ENCODE measurements at places on chromosomes 7 and 10. TPM values are rescaled to one million over a fixed set of nuclear protein-coding genes. Genes with fewer than 3 reads are reported as not detected.

Gene ATAD1
- 26.3 TPM for total RNA-seq

Gene LHFPL3
- not detected for total RNA-seq

Gene PVRIG
- total RNA-seq: 1.1 TPM

Gene SPAM1
- total RNA-seq: not detected

Gene IL2RA
- total RNA-seq: not detected

Gene NRG3
- not detected for total RNA-seq

Gene OR2A42
- total RNA-seq: not detected

DNA sequence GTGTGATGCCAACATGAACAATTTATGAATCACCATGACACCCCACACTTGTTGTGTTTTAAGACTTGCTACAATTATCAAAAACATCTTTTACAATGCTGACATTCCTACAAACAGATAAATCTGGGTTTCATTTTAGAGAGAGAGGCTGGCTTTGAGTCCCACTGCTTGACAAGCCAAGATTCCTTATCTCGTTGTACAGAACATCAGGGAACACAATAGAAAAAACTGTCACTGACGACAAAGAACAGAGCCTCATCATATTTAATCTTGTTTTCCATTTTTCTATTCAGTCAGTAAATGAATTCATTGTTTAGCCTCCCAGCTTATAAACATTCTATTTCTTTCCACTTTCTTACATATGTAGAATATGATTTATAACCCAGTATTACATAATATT, 461.6 kb upstream of the VSTM2A start:
- no peak for DNase-seq

- DNase-seq: no peak
These were observed 31.3 kb upstream of the GDI2 start for GRCh38 chr10:5844345-5845055.

DNA sequence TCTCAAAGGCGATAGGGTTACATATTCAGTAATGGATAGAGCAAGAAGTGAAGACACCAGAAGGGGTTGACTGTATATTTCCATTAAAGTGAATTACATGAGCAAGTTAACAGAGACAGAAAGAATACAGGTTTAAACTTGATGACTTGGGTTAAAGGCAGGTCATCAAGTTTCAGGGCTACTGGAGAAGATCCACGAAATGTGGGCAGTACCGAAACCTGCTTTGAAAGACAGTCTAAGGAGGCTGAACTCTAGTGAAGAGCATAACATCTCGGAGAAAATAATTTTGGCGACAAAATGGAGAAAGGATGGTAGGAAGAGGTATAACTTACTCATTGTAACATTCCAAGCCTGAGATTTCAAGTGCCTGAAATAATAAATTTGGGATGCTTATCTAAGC, 26.6 kb upstream of the PLXDC2 start:
- DNase-seq: no peak

GRCh38 chr10:541750-542371, 147.6 kb downstream of the DIP2C start:
- DNase-seq: no peak

DNA sequence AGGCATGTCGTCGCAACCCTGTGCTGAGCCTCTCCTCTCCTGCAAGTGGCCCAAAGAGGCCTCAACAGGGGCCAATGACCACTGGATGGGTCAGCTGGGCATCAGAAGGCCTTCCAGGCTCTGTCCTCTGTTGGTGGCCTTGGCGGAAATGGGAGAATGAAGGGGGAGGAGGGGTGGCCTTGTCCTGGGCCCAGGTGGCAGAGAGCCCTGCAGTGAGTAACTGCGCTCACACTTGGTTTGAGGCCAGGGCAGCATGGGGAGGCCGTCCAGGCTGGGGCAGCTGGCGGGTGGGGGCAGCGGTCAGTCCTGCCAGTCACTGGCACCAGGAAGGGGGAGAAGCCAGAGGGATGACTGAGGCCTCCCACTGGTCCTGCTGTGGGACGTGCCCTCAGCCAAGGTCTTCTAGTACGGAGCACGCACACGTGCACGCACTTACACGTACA, 59.8 kb downstream of the LHPP start:
- no peak for DNase-seq

DNA sequence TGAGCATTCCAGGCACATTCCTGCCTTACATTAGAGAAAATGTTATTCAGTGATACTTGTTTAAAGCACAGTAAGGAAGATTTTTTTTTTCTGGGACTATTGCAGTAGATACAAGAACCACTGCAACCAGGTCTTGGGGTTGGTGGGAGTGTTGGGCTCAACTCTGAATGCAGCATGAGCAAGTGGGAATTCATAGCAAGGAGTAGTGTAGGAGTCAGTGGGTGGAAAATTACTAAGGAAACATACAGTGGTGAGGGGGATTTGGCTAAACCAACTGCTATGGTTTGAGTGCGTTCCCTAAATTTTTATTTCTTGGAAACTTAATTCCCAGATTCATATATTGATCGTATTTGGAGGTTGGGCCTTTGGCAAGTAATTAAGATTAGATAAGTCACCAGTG, 22.4 kb downstream of the WAC start:
- DNase-seq: no peak

DNA sequence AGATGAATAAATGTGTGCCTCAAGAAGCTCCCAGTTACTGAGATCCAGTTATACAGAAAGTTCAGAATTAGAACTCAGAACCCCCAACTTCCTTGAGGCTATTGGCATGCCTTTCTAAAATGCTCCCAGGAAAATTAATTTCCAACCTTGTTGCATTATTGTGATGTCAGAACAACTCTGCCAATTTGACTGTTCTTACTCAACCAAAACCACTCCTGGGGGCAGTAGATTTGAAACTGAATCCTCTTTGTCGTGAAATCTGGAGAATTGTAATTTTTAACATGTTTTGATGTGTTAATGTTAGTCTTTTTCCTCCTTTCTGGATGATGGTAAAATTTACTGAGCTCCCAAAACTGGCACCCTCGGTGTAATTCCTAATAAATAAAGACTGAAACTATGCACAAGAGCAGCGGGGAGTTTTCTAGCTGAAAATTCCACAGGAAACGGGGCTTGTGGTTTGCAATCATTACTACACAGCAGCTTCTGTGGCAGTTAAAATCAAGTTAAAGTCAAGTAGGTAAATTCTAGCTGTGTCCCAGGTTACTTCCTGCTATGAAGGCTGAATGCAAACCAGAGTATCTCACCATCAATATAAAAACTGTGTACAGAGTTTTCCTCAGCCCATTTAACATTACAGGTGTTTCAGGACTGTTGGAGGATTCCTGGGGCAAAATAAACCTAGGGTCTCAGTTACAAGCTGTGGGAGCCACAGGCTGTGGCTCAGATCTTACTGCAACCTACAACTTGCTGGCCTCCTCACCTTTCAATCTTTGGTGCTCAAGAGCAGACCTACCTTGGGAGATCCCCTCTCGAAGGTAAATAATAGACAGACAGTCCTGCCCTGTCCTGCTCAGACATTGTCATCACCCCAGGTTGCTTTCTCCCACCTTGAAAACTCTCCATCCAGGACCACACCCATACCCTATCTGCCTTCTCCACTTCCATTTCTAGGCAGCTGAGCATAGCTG, 156.3 kb upstream of the KMT2E start:
- no peak for DNase-seq

- DNase-seq: no peak
These were observed 80.7 kb upstream of the CXCL12 start for GRCh38 chr10:44465401-44466115.

GRCh38 chr7:45469103-45469502, 105.1 kb upstream of the ADCY1 start:
- no peak for DNase-seq

DNA sequence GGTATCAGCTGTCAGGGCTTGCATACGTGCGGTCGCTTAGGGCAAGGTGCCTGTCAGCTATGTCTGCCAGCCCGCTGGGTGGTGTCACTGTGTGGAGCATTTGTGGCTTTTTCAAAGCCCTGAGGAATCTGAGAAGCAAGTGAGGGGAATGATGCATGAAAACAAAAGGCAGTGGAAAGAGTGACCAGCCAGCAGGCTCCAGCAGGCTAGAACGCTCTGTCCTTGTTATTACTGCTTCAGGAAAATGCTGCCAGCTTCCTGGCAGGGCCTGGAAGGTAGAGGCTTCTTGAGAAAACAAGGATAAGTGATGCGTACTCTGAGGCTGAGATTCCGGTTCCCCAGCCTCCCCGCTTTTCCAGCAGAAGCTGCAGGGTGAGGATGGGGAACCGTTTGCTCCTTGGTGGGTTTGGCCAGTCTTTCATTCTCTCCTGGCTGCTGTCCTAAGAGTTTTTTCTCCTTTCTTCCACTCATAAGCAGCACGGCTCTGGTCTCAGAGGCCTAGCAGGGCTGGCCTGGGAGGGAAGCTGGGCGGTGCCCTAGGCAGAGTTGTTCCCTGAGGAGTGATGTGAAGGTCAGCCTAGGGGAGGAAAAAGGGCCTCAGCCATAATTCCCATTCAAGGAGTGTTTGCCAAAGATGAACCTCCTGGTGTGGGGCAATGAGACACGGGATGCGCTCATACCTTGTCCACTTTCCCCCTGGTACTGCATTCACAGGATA, 42.8 kb upstream of the MKLN1 start:
- DNase-seq: no peak

- no peak for DNase-seq
These were observed 57.1 kb downstream of the AOAH start for GRCh38 chr7:36667007-36667745.

DNA sequence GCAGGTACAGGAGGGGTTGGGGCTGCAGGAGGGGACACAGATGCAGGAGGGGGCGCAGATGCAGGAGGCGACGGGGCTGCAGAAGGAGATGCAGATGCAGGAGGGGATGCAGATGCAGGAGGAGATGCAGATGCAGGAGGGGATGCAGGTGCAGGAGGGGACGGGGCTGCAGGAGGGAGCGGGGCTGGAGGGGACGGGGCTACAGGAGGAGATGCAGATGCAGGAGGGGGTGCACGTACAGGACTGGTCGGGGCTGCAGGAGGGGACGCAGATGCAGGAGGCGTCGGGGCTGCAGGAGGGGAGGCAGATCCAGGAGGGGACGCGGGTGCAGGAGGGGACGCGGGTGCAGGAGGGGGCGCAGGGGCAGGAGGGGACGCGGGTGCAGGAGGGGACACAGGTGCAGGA, 66.5 kb downstream of the VWA2 start:
- no peak for DNase-seq

DNA sequence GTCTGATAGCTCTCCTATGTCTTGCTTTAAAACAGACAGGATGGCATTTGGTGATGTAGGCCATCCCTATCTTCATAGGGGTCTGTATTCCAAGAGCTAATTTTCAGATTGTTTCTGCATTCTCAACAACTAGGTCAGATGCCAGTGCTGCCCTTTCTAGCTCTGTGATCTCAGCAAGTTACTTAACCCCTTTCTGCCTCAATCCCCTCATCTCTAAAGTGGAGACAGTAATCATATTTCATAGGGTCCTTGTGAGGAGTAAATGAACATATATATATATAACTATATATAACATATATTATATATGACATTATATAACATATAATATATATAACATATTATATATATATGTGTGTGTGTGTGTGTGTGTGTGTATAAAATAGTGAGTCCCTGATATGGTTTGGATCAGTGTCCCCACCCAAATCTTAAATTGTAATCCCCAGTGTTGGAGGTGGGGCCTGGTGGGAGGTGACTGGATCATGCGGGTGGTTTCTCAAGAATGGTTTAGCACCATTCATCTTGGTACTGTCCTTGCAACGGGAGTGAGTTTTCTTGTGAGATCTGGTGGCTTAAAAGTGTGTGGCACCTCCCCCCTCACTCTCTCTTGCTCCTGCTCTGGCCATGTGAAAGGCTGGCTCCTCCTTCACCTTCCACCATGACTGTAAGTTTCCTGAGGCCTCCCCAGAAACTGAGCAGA, 45.2 kb downstream of the HIPK2 start:
- no peak for DNase-seq

DNA sequence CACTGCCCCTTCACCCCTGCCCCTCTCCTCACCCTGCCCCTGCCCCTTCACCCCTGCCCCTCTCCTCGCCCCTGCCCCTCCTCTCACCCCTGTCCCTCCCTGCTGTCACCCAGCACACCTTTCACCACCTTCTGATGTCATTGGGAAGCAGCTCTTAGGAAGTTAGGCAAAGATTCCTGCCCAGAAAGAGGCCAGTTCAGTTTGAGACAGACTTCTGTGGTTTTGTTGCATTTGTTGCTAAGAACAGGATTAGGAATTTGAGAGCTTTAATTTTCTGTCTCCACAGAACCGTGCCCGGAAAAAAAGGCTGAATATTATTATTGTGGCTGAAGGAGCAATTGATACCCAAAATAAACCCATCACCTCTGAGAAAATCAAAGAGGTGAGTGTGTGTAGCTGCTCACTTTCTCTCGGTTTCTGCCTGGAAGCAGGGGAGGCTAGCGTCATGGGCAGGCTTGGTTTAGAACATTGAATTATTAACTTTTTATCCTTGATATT, 39.6 kb downstream of the PFKP start:
- DNase-seq: no peak
